ENCODE measurements at places on chromosomes 3 and 15. TPM values are rescaled to one million over a fixed set of nuclear protein-coding genes. Genes with fewer than 3 reads are reported as not detected.

DNA sequence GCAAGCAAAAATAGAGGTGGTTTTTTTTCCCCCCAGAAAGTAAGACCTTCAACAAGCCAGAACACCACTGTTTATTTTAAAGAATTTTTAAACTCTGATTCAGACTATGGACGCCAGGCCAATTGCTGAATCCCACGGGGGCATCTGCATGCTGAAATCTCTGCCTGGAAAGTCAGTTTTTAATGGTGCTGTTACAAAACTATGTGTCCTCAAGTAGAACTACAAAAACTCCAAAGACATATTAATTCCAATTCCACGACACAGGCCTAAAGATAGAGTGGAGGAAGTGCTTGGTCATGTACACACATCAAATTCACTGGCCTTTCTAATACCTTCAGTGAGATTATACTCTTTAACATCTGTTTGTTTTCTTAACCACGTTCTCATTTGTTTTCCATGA, 490.5 kb upstream of the NR2F2 start:
- peak; percentile 57 for DNase-seq

DISP2 gene
- polyA plus RNA-seq = 1.8 TPM

FAH gene
- 12.4 TPM for polyA plus RNA-seq

LPP gene
- 20.5 TPM for polyA plus RNA-seq
